NCI-H2029 treated with DMSO at 0.1 percent for 48 hours (cell line): ENCODE measurements at places on chromosomes 2 and 18.

DNA sequence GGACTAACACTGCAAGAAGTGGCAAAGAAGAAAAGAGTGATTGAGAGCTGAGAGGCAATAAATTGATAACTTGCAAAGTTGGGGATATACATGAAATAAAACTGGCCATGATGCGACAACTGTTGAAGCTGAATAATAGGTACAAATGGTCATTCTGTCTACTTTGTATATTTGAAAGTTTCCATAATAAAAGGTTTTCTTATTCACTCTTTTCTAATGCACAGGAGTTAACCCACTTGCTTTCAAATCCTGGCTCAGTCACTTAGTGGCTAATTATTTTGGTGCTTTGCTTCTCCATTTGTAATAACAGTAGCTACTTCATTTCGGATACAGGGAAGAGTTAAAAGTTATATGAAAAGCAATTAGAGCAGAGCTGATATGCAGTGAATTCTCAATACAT, 159.7 kb upstream of the WDSUB1 start:
- DNase-seq, result no peak

DNA sequence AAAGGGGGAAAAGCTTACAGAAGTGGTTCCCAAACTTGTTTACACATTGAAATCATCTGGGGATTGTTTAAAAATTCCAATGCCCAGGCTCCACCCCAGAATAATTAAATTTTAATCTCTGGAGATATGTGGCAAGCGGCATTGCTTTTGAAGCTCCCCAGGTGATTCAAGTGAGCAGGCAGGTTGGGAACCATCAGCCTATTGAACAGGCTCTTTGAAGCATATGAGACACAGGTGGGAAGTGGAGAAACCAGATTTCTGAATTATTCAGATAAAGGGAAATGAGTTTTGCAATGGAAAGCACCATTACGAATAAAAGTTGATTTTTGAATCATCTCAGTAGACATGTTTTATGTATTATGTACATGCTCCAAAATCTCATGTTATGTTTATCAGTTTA, 57.6 kb upstream of the NOSTRIN start:
- no peak for DNase-seq

GRCh38 chr2:160486341-160486740, 7.3 kb downstream of the RBMS1 start:
- DNase-seq, result no peak

GRCh38 chr18:26432651-26433424, 115.5 kb downstream of the KCTD1 start:
- DNase-seq, result no peak

DNA sequence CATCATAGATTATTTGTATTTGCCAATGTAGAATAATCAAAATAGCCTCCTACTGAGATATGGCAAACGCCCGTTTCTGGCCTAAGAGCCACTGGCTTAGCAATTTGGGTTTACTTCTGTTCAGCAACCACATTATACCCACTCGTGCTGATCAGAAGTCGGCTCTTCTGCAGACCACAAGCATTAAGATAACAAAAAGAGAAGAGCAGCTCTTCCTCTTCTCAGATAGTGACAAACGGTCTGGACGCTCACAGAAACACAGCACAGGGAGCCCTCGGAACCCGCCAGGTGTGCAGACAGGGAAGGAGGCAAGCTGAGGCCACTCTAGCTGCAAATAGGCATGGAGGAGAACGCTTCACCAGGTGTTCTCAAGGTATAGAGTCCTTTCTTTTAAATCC, 164.0 kb downstream of the HDAC4 start:
- DNase-seq, result no peak

DNA sequence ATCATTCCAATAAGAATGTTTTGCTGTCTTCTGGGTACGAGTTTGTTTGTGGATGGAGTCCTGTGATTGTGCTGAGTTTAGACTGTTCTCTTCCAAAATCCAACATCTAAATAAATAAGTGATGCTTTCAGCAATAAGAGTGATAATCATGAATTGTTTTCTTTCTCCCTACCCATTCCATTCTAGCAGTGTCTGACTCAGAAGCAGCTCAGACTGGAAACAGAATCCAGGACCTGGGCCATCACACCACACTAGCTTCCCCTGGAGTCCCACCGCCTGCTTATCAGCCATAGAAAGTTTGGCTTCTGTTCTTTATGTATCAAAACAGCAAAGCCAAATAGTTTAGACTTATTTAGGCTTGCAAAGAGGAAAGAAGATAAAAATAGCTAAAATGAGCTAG, 76.4 kb upstream of the CNGA3 start:
- DNase-seq, result no peak

DNA sequence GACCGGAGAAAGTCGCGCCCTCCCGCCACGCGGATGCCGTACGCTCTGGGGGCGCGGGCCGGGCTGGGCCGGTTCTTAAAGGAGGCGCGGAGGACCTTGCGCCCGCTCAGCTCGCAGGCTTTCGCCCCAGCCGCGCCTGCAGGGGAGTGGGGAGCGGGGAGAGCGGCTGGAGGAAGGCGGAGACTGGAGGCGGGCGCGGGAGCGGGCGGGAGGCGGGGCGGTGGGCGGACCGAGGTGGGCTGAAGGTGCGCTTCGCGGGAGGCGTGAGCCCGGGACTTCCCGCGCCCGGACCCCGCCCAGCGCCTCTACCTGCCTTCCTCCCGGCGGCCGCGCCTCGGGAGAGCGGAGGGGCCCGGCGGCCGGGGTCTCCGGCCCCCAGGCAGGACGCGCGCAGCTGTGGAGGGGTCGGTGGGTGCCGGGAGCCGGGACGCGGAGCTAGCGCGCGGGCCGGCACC, at the start of gene ADRA2B:
ADRA2B (minus strand) TSS at position 148 of the 455 bp plus-strand sequence. CDS start 422 bp downstream, outside the sequence.
- no peak for DNase-seq

DNA sequence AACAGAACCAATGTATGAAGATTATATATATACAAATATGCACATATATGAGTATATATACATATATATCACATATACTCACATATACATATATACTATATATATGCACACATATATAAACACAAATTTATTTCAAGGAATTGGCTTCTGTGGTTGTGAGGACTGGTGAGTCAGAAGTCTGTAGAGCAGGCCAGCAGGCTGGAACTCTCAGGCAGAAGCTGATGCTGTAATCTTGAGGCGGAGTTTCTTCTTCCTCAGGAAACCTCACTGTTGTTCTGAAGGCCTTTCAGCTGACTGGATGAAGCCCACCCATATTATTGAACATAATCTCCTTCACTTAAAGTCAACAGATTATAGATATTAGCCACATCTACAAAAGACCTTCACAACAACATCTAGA, 143.9 kb upstream of the CREB1 start:
- DNase-seq, result no peak

DNA sequence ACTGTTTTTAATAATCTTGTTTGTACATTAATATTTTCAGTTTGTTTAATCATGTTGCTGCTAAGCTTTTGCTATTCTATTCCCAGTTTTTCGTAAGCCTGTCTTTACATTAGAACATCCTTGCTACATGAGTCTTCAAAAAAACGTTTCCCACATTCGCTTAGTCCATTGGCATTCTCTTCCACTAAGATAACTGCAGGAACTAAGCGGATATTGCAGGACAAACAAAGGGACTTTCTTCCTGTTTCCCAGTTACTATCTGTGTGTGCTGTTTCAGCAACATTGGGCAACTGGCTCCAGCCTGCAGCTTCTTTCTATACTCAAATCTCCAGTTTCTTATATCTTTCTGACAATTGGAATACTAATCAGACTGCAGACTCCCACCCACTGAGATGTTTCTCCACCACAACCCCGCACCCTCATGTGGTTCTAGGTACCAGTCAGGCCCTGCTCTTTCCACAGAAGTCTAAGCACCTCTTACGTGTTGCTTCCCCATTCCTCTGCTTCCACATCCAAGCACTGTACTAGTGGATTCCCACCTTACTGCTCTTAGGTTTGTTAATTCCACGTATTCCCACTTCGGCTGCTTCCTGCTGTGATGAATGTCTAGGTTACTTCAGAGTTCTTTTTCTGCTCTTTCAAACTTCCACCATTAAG, 420.3 kb downstream of the LRRTM4 start:
- no peak for DNase-seq

GRCh38 chr2:152050341-152050740, 48.5 kb downstream of the CACNB4 start:
- no peak for DNase-seq

DNA sequence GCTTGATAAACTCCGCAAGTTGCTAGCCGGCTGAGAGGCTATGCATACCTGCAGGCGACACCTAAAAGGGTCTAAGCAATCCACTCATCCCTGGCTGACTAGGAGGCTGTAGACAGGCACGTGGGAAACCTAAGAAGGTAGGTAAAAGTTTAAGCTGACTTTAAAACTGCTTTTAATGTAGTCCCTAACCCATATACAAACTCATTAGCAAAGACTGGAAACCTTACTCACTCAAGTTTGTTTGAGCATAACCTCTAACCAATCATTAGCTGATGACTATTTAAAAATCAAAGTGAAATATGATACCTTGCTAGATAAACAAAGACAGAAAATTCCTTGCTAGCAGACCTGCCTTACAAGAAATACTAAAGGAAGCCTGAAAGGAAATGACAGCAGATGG, 106.4 kb downstream of the EXOC6B start:
- no peak for DNase-seq

GRCh38 chr2:152024477-152024876, 74.4 kb downstream of the CACNB4 start:
- no peak for DNase-seq

DNA sequence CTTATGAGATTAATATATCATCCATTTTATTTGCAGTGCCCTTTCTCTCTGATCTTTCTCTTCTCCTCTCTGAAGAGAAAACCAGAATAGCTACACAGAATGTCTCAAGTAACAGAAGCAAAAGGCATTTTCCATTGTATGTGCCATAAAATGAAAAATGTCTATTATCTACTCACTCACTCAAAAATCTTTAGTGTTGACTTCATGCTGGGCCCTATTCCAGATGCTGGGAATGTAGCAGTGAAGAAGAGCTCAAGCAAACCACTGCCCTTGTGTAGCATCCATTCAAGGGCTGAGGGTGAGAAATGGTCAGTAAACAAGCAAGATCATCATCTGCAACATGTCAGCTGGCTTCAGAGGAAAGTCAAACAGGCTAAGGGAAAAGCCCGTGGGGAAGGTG, 427.7 kb downstream of the METTL4 start:
- DNase-seq, result no peak

DNA sequence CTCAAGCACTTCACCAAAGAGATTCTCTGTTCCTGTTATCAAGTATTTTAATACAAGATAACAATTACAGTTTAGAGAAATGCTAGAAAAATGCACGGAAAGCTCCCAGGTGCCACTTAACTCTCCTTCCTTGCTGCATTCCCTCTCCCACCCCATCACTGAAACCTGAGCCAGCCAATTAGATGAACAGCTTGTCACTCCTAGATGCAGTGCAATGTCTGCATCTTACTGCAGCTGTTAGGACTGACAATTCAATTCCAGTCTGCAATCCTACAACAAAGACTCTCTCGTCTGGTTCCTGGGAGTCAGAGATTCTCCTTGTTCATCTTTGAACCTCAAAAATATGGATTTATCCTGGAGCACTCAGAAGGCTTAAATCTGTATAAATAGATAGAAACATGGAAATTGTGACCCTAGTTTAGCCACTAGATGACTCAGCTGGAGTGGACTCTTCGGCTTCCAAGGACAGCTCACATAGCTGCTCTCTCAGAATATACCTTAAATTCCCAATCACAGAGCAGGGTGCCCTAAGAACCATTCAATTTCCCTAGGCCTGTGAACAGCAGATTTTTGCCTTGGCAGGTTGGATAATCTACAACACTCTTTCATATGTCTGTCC, 311.1 kb downstream of the NRXN1 start:
- peak; percentile 18 for DNase-seq

DNA sequence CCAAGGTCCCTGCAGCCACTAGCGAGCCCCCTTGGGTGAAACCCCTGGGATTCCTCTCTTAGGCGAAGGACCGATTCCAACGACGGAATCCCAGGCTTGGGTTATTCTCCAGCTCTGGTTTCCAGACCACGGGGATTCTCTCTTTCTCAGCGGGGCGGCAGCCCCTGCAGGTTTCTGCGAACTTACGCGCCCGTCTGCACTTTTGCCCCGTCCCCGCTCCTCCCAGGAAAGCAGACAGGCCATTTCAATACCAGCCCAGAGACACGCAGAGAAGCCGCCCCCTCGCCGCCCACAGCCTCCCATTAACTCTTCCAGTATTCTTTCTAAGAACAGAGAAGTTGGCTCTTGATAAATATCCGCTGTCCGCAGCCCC, 1.2 kb downstream of the CBLN2 start:
- DNase-seq, result no peak
